ENCODE measurements at places on chromosomes 1 and 21.

- DNase-seq = no peak
These were observed 20.5 kb upstream of the TENT5B start for GRCh38 chr1:27033043-27033746.

GRCh38 chr1:55089683-55090082 is 50.3 kb downstream of the PCSK9 start:
- no peak for DNase-seq

- peak; percentile 75 for DNase-seq
These were observed 68.9 kb downstream of the TENT5C start for GRCh38 chr1:117674521-117675400.

DNA sequence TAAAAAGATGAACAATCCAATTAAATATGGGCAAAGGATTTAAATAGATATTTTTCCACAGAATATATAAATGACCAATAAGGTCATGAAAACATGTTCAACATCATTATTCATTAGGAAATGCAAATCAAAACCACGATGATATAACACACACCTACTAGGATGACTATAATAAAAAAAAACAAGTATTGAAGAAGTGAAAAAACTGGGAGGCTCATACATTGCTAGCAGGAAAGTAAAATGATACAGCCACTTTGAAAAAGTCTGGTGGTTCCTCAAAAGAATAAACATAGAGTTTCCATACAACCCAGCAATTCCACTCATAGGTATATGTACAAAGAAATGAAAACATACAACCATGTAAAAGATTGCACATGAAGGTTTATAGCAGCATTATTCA is 75.7 kb upstream of the RAB4A start:
- DNase-seq = no peak

GRCh38 chr1:84762664-84763063 is 72.4 kb upstream of the SSX2IP start:
- no peak for DNase-seq
